ENCODE measurements at places on chromosomes 2 and 18. TPM values are rescaled to one million over a fixed set of nuclear protein-coding genes. Genes with fewer than 3 reads are reported as not detected.

DNA sequence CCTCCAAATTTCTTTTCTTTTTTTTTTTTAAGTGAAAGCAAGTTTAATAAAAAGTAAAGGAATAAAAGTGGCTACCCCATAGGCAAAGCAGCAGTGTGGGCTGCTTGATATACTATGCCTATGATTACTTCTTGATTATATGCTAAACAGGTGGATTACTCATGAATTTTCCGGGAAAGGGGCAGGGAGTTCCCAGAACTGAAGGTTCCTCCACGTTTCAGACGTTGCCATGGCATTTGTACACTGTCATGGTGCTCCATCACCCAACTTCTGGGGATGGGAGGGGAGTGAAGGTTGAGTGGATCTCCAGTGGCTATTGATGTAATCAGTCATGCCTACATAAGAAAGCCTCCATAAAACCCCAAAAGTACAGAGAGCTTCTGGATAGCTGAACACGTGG, 176.2 kb downstream of the CYP26B1 start:
- DNase-seq, result no peak

DNA sequence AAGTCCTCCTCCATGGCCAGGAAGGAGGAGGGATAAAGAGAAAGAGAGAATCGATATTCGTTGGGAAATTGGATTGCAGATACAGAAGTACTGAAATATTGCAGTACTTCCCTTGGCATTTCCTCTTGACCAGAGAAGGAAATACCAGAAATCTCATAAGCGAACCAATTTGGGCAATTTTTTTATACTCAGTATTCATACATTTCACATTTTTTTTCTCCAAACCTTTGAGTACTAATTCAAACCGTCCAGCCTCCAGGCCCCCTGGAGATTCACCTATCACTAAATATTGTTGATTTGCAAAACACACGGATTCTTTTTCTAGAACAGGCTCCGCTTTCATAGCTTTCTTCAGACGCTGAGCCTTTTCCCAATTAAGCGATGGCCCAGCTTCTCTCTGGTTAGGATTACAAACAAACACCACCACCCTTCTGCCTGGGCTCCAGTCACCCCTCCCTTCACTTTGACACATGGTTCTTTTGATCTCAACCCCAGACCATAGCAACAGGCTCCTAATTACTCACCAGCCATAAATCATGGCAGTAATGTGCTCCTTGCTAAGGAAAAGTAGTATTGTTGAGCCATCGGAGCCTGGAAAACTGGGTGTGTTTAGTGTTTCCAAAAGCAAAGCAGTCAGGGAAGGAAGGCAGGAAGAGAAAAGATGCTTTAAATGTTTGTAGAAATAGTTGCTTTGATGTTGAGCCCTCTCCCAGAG, 138.4 kb upstream of the CCDC68 start:
- DNase-seq, result no peak

- DNase-seq, result no peak
Observed at GRCh38 chr2:152174574-152174973, 989 bp downstream of the STAM2 start.

Gene CD8A
- 0.07 TPM for total RNA-seq

Gene GPR17
- total RNA-seq, result not detected

Gene ZAP70
- total RNA-seq, result 2.7 TPM

GRCh38 chr2:129872446-129872845, 107.0 kb upstream of the RAB6C start:
- DNase-seq, result no peak

GRCh38 chr18:46226461-46226860, 122.3 kb downstream of the HAUS1 start:
- DNase-seq, result no peak

Gene MC4R
- 0.21 TPM for total RNA-seq

Data from cardiac muscle cell (in vitro differentiated cells and primary cell).